Bronchial epithelial cell (primary cell): ENCODE measurements at places on chromosomes 11 and 22.

GRCh38 chr11:1822648-1823375 is 12.0 kb upstream of the SYT8 start:
- no peak for DNase-seq

- no peak for DNase-seq
These were observed 39.5 kb upstream of the CHRNA10 start for GRCh38 chr11:3710485-3711259.

GRCh38 chr22:38572065-38572464 is 2.1 kb upstream of the DMC1 start:
- peak; percentile 53 for DNase-seq

- DNase-seq, result no peak
These were observed 863 bp upstream of the TPBGL start for GRCh38 chr11:75239531-75240290.

- no peak for DNase-seq
These were observed 809.2 kb downstream of the TBC1D22A start for GRCh38 chr22:47571616-47572015.

GRCh38 chr11:65672180-65672860 is 9.6 kb upstream of the RELA start:
- DNase-seq, result no peak
